ENCODE measurements at places on chromosomes 3 and 15.
A peak's percentile ranks its signal among the peaks of the same experiment; 100 is the strongest.

DNA sequence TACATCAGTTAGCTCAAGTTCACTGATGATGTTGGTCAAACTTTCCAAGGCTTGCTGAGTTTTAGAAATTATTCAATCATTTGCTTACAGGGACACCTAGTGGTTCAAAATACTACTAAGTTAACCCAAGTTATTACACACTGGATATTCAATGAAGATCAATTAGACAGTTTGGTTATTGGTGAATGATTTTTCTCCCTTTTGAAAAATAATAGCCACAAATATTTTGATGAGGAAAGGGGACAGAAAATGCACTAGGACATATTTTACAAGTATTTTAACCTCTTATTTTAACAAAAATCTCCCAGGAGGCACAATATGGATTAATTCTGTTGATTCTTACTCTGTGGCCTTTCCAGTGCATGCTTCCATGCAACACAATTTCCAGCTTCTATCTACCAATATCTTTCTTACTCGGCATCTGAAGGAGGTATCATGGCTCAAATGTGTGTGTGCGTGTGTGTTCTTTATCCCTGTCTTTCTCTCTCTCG is 20.1 kb upstream of the GOLGA6L2 start:
- peak; percentile 10 for DNase-seq

- no peak for DNase-seq
Measured at GRCh38 chr15:50222181-50222580, 40.2 kb downstream of the SLC27A2 start.

GRCh38 chr3:126311338-126311978 is 45.8 kb downstream of the KLF15 start:
- no peak for DNase-seq

DNA sequence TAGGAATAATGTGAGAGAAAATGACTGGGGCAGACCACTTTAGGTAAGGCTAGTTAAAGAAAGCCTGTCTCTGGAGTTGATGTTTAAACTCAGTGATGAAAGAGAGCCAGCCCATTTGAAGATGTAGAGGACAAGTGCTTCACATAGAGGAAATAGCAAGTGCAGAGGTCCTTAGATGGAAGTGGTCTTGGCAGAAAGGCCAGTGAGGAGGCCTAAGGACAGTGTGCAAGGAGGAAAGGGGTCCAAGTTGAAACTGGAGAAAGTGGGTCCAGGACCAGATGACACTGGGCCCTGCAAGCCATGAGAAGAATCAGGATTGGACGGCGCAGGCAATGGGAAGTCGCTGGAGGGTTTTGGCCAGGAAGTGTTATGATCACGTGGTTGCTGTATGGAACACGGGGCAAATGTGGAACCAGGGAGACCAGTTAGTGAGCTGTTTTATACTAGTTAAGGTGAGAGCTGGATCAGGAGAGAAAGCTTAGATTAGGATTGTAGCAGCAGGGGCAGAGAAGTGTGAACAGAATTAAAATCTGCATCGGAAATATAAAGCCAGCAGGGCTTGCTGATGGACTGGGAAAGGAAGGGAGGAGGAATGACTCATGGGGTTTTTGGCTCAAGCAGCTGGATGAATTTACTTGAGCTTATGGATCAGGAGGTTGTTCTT is 48.0 kb upstream of the SCAANT1 start:
- DNase-seq: no peak

GRCh38 chr3:190325923-190326322 is 3.7 kb upstream of the CLDN1 start:
- DNase-seq: no peak

GRCh38 chr15:59371458-59372351 is 966 bp downstream of the MYO1E start:
- DNase-seq: no peak

GRCh38 chr3:173398111-173398479 is 551 bp downstream of the NLGN1 start:
- DNase-seq: no peak

DNA sequence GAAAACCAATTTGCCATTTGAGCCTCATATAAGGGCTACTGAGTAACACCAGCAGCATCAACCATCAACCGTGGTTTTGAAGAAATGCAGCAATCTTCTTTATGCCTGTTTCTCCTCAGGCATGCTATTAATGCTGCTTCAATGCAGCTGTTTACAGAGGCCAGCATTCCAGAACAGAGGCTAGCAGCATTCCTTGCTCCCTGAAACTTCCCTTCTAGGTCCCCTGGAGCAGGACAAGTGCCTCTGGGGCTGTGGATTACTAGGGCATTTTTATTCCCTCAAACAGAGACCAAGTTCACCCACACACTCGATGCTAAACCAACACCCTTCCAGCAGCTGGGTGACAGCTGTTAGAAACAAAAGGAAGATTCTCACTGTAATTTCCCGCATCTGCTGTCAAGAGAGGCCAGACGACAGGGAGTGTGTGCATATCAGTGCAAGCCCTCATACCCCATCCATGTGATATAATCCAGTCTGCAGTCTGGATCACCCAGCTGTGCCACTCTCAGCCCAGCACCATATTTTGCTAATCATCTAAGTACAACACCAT is 57.5 kb downstream of the HOMER2 start:
- no peak for DNase-seq

DNA sequence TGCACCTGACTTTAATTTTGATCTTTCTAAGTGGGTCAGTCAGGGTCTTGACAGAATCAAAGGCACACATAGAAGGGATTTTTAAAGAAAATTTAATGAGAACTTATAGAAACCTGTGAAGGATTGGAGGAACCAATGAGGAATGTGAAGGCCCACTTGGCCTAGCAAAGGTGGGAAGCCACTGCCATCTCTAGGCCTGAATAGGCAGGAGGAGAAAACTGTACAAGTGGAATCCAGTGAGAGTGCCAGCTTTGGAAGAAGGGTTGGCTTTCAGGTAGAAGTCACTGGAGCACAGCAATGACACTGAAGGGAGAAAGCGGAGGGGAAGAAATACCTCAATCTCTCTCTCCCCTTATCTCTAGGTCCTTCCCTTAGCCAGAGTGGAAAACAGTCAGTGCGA is 380.7 kb upstream of the KCNMB2 start:
- no peak for DNase-seq

DNA sequence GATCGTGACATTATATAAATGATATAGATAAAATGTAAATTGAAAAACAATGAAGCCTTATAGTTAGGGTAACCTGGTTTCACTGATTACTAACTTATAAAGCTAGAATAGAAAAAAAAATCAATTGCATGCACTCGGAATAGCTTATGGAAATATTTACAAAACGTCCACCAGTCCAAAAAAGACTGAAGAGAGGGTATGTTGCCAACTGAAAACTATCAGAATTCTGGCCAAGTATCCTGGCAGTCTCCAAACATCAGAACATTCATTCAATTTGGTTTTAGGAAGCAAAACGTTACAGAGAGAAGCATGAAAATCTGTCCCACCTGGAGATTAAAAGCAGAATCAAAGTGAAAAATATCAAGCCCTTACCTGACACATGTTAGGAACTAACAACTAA is 892.4 kb downstream of the ROBO1 start:
- no peak for DNase-seq

DNA sequence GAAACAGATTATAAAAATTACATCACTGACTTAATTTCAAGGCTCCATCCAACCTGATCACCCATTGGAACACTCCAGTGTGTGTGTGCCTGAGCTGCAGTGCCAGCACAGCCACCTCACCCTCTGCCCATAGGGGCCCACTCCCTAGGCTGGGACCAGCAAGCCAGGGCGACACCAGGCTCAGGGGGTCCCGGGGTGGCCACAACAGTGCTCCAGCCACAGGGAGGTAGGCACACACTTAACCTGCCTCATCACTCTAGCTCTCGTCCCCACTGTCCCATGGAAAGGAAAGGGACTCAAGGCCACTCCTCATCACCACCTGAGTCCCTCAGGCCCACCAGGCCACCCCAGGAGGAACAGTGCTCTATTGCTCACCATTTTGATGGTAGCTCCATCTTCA is 24.9 kb downstream of the ZXDC start:
- no peak for DNase-seq

GRCh38 chr3:52227766-52228165 is 2.3 kb upstream of the TLR9 start:
- no peak for DNase-seq

- no peak for DNase-seq
Measured at GRCh38 chr3:145648396-145648795, 512.6 kb downstream of the PLOD2 start.

GRCh38 chr15:101179341-101180153 is 72.3 kb downstream of the CHSY1 start:
- peak; percentile 82 for DNase-seq

GRCh38 chr3:131806736-131807135 is 228.1 kb downstream of the CPNE4 start:
- DNase-seq: no peak

DNA sequence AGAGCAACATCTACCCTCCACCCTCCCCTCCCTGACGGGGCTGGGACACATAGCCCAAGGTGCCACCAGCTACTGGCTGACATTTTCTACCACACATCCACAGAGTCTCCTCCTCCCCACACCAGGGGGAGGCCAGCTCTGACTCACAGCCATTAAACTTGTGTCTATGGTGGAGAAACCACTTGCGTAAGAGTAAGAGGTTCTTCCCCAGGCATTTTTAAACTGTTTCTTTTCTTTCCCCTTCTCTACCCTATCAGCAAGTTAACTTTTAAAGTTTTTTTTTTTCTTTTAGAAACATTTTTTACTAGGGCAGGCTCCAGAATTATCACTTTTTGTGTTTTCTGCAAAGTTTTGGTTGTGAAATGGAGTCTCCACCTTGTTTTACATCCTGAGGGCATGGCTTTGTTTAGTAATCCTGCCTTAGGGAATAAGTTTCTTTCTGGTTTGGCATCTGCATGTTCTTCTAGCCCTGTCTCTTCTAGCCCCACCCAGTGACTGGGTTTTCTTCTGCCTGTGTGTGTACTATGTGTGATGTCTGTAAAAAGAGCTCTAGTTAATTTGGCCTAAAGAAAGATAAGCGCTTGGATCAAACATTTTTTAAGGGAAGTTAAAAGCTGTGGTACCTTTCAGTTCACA is 148.8 kb upstream of the GADL1 start:
- peak; percentile 52 for DNase-seq

DNA sequence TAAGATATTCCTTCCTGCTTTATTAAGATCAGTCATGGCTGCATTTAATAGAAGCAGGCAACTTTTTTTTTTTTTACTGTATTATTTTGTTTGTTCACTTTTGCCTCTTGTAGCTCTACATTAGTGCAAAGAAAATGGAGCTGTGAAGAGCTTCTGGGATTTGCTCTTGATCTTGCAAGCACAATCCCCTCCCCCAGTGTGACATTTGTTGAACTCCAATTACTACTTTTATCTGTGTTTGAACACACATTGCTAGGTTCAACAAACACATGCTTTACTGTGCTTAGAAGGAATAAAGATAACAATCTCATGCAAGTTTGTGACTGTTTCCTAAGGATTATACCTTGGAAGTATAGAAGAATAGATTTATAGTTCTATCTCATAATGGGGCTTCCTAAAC is 648.8 kb downstream of the NLGN1 start:
- no peak for DNase-seq

GRCh38 chr3:157865352-157866000 is 240.7 kb downstream of the SHOX2 start:
- DNase-seq: no peak

DNA sequence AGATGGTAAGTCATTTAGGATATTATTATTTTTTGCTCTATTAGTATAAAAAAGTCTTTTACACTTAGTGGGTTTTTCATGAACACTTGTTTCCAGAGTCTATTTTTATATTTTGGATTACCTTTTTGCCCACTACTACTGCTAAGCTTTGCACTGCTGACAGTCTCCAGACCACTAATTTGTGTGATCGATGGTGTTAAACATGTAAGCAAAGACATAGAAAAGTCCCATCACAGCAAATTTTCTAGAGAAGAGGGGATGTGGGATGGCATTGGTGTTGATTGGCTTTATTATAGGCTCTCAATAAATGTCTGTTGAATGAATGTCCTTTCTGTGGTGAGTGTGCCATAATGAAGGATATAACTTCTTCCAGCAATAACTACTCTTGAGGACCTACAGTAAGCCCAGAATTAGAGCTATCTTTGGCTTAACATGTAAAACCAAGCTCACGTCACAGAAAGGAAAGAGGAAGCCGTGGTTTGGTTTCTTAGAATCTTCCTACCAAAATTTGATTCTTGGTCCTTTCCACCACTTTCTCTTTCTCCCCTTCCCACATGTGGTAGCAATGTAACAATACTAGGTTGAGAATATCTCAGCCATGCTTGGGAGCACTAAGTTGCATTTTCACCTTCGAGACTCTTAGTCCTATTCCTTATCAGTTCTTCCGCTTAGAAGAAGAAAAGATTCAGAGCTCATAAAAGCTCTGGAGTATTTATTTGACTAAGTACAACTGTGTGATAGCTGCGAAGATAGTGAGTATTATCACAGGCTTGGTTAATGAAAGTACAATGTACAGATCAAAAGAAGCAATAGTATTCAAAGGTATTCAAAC is 90.6 kb upstream of the UMPS start:
- no peak for DNase-seq
